ENCODE measurements at places on chromosomes 6 and 20.
A peak's percentile ranks its signal among the peaks of the same experiment; 100 is the strongest.

GRCh38 chr6:46490425-46491200, 636 bp downstream of the RCAN2 start:
- no peak for DNase-seq

GRCh38 chr6:22164236-22164635, 132.6 kb downstream of the PRL start:
- no peak for DNase-seq

- no peak for DNase-seq
These were observed 26.4 kb downstream of the COX4I2 start for GRCh38 chr20:31663838-31664695.

DNA sequence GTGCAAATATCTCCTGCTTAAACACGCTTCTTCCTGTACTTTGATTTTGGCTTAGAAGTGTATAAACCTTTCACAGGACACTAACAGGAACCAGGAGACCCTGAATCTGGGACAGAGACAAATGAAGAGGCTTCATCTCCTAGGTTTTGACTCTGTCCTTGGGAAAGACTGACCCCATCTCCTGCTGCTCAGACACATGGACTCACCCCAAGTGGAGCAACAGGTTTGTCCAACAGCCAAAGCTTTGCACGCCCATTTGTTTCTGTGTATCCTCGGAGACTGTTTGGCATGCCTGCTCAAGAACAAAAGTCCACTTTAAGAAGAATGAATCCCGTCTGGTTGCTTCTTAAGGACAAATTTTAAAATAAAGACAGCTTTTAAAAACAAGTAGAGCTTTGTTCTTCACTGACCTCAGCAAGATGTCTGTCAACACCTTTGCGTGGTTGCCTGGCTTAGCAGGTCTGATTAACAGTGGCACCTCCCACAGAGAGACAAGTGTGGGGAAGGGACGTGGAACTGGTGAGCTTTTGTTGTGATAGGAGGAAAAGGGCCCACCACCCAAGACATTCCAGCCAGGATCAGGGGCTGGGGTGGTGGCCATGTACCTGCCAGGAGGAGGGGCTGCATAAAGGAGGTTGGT, 202.6 kb downstream of the SOD2 start:
- no peak for DNase-seq

- no peak for DNase-seq
These were observed 6.9 kb upstream of the ZBTB12 start for GRCh38 chr6:31908791-31909190.

DNA sequence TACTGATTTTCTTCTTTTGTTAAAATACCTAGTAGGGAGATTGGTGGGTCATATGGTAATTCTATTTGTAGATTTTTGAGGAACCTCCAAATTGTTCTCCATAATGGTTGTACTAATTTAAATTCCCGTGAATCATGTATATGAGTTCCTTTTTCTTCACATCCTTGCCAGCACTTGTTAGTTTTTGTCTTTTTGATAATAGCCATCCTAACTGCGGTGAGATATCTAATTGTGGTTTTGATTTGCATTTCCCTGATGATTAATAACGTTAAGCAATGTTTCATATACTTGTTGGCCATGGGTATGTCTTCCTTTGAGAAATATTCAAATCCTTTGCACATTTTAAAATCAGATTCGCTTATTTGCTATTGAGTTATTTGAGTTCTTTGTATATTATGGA, 110.9 kb downstream of the JAG1 start:
- DNase-seq = no peak

DNA sequence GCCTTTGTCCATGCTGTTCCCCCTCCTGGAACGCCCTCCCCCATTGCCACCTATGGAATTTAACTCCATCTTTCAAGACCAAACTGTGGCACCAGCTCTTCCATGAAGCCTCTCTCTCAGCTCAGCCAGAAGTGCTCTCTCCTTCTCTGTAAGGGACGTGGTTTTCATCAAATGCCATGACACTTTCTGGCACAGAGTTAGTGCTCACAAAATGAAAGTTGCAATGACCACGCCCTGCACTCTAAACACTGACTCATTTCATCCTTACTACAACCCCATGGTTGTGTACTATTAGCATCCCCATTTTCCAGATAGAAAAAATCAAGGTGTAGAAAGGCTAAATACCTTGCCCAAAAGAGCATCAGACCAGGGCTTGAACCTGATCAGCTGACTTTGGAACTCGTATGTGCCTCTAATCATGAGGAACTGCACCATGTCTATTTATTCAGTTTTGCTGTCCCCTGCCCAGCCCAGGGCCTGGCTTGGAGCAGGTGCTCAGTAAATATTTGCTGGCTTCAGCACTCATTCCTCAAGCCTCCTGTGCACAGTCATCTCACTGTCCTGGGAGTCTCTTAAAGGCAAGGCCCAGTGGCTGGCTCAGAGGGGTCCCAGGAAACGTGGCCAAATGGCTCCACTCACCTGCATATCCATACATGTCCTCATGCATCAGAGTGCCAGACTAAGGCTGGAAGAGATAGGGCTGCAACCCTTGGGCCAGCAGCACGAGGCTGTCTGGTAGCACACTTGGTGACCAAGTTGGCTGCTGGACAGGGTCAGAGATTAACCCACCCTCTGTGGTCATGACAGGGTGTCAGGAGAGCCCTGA, 77.9 kb downstream of the MRPL14 start:
- no peak for DNase-seq

DNA sequence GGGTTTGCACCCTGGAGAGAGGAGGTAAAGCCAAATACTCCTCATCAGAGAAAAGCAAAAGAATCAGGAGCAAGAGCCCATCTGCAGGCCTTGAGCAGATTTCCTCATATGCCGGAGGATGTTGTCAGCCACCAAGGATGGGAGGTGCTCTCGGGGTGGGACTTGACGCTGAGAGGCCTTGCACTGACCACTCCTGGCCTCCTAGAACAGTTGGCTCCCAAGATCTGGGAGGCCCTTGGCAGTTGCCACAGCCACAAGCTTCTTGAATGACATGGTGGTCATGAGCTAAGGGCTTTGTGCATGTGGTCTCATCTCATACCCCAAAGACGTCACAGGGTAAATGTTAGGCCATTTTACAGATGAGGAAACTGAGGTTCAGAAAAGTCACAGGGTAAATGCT, 75.2 kb upstream of the PMEPA1 start:
- no peak for DNase-seq

DNA sequence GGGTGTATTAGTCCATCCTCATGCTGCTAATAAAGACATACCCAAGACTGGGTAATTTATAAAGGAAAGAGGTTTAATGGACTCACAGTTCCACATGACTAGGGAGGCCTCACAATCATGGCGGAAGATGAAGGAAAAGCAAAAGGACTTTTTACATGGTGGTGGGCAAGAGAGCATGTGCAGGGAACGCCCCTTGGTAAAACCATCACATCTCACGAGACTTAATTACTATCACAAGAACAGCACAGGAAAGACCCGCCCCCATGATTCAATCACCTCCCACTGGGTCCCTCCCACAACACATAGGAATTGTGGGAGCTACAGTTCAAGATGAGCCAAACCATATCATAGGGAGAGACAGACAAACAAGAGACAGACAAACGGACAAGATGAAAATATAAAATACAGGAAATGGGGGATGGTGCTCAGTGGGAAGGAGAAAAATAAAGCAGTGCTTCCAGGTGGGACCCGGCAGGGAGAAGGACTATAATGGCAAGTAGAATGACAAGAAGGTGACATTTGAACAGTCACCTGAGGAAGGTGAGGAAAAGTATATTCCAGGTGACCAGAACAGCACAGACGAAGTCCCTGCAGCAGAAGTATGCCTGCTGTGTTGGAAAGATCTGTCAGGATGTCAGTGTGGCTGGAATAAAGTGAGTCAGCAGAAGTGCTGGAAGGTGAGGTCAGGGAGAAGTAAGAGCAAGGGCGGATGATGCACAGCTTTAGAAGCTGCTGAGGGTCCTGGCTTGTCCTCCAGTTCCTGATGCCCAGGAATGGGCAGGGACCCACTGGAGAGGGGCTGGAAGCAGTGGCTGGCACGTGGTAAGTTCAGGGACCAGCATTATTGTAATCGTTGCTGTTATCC, 61.1 kb downstream of the SLC2A10 start:
- no peak for DNase-seq

DNA sequence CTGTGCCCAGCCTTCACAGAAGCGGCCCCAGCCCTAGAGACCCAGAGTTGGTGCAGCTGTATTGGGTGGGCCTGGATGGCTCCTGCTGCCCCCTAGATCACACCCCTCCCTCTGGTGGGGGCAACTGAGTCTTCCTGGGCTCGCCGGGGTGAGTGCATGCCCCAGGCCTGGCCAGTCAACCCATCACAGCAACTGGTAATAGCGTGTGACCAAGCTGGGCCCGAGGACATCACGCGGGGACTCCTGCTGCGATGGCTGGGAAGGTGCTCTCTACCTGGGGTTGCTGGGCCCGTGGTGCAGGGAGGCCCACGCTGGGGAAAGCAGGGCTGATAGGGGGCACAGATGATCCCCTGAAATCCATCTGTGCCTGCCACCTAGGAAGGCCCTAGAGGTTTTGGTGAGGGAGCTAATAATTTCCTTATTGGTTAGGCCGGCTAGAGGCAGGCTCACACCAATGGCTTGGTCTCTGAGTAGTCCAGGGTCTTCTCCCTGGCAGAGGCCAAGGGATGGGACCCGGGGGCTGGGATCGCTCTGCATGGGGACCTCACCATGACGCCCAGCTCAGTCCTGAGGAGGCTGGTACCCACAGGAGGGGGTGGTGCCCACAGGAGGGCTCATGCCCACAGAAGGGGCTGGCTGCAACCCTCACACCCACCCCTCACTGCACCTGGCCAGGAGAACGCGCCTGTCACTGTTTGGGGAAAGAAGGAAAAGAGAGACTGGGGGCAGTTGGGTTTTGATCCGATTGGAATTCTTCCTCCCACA, 103.9 kb downstream of the ASXL1 start:
- DNase-seq = no peak

DNA sequence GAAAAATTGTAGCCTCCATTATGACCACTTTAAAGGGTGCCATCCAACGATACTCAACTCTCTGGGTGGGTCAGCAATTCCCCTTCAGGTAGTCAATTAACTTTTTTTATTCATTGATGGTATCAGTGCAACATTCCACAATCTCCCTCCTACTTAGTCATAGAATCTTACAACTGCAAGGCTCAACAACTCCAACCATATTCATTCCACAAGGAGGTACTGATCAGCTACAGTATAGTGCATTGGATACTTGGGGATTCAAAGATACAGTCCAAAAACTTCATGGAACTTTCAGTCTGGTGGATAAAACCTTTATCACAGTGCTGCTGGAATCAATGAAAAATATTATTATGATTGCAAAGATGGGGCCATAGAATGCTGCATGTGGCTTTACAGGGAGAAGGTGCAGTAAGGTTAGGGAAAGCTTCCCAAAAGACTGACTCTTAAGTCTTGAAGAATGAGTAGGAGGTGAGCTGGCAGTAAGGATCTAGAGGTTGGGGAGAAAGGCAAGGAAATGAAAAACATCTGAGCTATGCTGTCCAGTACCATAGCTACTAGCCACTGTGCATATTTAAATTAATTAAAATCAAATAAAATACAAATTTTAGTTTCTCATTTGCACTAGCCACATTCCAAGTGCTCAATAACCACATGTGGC, 314.7 kb upstream of the PRDM1 start:
- DNase-seq = no peak

DNA sequence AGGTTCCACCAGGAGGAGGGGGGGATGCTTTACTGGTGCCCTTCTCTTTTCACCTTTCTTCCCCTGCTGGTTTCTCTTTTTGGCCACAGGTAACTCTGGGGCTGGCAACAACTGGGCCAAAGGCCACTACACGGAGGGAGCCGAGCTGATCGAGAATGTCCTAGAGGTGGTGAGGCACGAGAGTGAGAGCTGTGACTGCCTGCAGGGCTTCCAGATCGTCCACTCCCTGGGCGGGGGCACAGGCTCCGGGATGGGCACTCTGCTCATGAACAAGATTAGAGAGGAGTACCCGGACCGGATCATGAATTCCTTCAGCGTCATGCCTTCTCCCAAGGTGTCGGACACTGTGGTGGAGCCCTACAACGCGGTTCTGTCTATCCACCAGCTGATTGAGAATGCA, 4.4 kb downstream of the TUBB1 start:
- DNase-seq = no peak

- peak; percentile 2 for DNase-seq
These were observed 511.8 kb upstream of the ZNF337 start for GRCh38 chr20:26208296-26209091.

- DNase-seq = no peak
These were observed 672 bp downstream of the SIRPA start for GRCh38 chr20:1895674-1896483.

DNA sequence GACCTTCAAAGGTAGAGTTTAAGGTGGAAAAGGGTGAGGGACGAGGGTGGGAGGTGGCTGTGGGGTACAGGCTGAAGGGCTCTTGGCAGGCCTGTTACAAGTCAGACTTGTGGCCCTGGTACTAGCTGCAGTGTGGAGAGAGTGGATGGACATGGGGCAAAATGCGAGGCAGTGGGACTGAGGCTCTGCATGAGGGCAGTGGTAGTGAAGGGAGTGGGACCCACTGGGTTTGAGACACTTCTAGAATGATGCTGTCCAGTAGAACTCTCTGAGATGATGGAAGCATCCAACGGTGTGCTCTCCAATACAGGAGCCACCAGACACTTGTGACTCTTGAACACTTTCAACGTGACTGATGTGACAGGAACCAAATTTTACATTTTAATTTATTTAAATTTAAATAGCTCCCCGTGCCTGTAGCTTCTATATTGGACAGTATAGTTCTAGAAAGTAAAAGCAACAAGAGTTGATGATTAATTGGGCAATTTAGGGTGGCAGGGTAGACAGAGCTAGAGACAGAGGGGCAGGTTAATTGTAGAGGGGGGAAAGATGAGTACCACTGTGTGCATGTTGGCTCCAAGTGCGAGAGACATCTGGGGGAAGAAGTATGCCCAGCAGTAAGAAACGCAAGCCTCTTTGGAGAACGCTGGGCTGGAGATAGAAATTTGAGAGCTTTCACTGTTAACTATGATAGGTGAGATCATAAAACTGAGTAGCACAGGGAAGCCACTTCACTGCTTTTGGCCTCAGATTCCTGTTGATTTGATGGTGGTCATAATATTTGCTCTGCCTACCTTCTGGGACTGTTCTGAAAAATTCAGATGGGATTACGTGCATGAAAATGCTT, 77.5 kb downstream of the TXNDC5 start:
- no peak for DNase-seq

DNA sequence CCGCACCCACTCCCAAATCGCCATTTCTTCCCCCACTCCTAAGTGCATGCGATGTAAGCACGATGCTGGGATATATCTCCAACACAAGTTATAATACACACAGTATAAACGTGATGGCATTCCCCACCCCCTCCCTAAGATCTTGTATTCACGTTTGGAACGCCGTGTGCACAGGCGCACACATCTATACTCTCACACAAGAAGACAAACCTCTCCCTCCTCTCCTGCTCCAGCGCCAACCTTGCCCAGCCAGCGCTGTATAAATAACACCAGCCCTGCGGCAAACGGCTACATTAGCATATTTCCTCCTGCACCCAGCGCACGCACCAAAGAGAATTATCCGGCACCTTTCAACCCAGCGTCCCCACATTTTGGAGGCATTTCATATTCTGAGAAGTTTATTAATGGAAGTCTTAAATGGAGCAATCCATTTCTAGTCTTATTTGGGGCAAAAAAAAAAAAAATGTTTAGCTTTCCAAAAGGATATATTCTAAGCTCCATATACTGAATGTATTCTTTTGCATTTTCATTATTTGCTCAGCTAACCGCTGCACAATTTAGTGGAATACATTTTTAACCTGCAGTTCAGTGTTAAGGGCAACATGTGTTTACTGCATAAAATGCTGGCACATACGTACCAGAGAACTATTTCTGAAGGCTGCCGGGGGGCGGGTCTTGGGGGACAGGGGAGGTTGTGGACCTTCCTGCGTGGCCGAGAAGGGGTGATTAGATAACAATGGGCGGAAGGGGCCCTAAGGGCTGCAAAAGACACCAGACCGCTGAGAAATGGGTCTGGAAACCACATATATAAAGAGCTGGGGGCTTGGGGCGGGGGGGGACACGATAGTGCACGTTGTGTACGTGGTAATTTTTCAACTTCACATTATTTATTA, 1.1 kb upstream of the SLC22A23 start:
- DNase-seq = peak; percentile 4

All from stimulated activated CD4-positive, alpha-beta T cell treated with anti-CD3 and anti-CD28 coated beads, Interleukin-12 subunit alpha, Interleukin-12 subunit beta, amount 100 ng/mL, for 24 hours (primary cell).